Bronchus fibroblast of lung (primary cell): ENCODE measurements at places on chromosomes 3 and 15. TPM values are rescaled to one million over a fixed set of nuclear protein-coding genes. Genes with fewer than 3 reads are reported as not detected.

Gene DCLK3
- not detected in 2 replicates for total RNA-seq

Gene CTDSPL
- 16.8 and 23.0 TPM in 2 replicates for total RNA-seq

Gene DUOX1
- total RNA-seq, result under 0.01 TPM in 1 of 2 replicates, not detected in the other

Gene IL16
- total RNA-seq, result 0.34 and 1.0 TPM in 2 replicates

Gene SCAANT1
- total RNA-seq, result not detected in 2 replicates
